ENCODE measurements at places on chromosomes 16 and 17.

- no peak for DNase-seq
These were observed 77.6 kb downstream of the CMIP start for GRCh38 chr16:81522108-81522701.

GRCh38 chr17:82236142-82236971, 7.5 kb downstream of the SLC16A3 start:
- DNase-seq = peak; percentile 32

GRCh38 chr16:5891296-5891695, 793.7 kb upstream of the EEF2KMT start:
- no peak for DNase-seq

DNA sequence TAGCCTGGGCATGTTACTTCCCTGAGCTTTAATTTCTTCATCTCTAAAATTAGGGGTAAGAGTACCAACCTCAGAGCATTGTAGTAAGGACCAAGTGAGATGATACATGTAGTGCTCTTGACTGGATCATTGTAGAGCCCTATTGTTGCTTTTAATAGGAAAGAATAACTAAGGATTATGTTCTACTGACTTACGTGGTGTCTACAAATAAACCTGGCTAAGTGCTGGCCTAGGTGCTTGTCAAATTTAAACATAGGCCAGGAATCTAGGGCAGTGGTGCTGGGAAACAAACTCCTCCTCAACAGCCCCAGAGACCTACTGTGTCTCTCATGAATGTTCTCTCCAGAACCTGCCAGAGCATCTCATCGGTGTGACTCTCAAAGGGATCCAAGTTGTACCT, 69.4 kb downstream of the ABCC12 start:
- DNase-seq = no peak

- DNase-seq = no peak
These were observed 75.5 kb upstream of the GPRC5B start for GRCh38 chr16:19960183-19960582.

DNA sequence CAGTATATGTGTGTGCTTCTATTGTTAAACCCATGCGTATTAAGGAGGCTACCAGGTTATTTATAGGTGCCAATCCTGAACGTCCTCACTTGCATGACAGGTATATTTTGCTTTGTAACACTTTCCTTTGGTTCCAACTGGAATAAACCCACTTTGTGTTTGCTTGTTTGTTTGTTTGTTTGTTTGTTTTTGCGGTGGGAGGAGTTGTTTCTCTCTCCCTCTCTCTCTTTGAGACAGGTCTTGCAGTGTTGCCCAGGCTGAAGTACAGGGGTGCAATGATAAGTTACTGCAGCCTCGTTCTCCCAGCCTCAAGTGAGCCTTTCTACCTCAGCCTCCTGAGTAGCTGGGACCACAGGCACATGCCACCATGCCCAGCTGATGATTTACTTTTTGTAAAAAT, 28.7 kb downstream of the NACA2 start:
- no peak for DNase-seq

DNA sequence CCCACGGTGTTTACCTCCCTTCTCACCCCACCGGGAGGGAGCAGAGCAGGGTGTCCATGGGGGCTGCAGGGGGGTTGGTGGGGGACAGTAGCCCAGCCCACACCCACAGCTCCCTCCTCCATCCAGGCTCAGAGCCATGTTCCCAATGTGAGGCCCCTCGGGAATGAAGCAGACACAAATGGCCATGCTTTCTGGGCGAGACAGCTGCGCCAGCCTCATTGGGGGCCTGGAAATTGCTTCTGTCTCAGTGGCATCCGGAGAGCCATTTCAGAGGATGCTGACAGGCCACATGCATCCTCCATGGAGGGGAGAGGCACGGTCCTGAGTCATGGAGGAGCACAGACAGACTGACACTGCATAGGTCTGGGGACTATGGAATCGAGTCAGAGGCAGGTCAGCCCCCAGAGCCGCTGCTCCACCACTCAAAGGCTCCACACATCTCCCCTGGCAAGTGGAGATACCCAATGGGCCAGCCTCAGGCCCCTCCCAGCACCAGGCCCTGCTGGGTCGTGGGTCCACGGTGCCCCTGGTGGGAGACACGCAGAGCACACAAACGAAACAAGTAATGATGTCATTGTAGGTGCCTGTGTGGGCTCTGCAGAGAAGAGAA, 59.6 kb upstream of the ENPP7 start:
- no peak for DNase-seq

All from NCI-H1417 treated with DMSO at 0.1 percent for 48 hours (cell line).